ENCODE measurements at places on chromosomes 7 and 10.

GRCh38 chr7:21911341-21911875, 34.3 kb downstream of the CDCA7L start:
- no peak for DNase-seq

DNA sequence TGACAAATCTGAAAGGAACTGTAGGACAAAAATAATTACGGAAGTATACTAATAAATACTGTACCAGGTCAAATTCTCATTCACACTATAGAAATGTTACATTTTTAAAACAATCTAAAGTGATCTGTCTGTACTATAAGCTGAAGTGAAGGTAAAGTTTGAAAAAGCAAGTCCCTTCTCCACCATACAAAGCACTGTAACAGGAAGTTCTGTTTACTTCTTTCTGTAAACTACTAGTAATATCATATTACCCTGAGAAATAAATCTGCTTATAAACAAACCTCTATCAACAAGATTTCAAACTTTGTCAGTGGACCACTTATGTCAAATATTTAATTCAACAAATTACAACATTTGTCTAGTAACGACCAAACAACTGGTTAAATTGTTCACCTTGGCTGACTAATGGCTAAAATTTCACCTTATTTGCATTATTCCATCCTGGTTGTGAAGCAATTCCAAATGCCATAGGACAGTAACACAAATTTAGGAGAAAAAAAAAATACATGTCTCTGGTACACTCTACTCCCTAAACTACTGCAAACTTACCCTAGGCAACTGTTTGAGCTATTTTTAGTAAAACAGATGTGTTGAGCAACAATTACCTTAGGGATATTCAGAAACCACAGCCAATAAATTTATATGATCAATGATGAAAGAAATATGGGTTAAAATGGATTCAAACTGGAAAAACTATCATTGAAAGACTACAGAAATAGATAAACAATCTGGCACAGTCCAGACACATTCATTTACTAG, 126.0 kb downstream of the NRBF2 start:
- DNase-seq = no peak

DNA sequence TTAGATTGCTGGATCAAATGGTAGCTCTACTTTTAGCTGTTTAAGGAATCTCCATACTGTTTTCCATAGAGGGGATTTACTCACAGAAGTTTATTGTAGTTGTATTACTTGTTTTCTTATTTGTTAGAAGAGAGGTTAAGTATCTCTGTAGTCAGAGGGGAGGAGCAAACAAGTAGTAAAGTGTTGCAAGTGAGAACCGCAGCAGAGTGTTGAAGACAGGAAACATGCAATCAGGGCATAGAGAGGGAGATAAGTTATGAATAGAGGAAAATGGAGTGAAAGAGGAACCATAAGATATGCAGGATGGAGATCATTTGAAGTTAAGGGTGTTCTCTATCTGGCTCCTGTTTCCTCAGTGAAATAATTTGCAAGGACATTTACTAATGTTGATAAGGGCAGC, 331.4 kb upstream of the TMEM229A start:
- no peak for DNase-seq

GRCh38 chr10:89238956-89239644, 12.5 kb downstream of the LIPA start:
- no peak for DNase-seq
